Psoas muscle (tissue), 8 donors: ENCODE measurements at places on chromosomes 7 and 10. TPM values are rescaled to one million over a fixed set of nuclear protein-coding genes. Genes with fewer than 3 reads are reported as not detected.

GRCh38 chr10:6226216-6226615, 23.5 kb downstream of the PFKFB3 start:
- no peak for DNase-seq
- H3K27ac ChIP-seq, result no peak overlapping the region
- H3K4me3 ChIP-seq, result no peak overlapping the region
- H3K36me3 ChIP-seq, result peaks cover 100% of the 10 kb centered on the region

DNA sequence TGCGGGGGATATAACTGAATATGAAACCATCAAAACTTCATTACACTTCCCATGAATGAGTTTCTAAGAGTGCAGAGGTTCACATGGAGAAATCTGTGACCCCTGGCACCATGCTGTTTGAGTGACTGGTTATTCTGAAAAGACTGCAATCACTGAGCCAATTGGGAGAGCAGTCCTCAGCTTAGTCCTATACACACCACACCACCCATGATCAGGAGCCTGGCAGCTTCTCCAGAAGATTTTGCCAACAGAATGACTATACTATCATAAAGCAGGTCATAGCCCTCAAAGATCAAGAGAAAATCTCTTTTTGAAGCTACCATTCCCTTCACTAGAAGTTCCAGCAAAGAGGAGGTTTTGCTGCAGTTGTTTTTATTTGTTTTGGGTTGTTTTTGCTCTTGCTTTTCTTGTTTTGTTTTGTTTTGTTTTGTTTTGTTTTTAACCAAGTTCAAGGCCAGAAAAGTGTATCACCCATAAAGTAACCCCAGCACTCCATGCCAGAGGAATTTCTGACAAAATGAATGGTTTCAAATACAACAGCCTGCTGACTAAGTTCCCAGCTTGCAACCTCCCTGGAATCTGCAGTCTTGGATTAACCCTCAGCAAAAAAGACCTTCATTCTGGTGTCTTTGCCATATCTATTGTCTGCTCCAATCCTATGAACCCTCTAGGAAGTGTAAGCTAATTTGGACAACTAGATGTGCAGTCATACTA, 19.7 kb upstream of the HGF start:
- no peak overlapping the region for H3K4me3 ChIP-seq
- peaks cover 4% of the 10 kb centered on the region for H3K27me3 ChIP-seq
- H3K4me1 ChIP-seq, result no peaks in the 10 kb centered on the region
- H3K27ac ChIP-seq, result no peak overlapping the region
- no peaks in the 10 kb centered on the region for H3K36me3 ChIP-seq
- no peak for DNase-seq

The OR13A1 gene
- total RNA-seq, result not detected

The IL6 gene
- total RNA-seq, result 2.1 TPM

The ZNF282 gene
- total RNA-seq, result 15.3 TPM

- H3K4me3 ChIP-seq, result no peak overlapping the region
- no peaks in the 10 kb centered on the region for H3K4me1 ChIP-seq
Measured at GRCh38 chr10:52818019-52818418, 45.4 kb upstream of the MBL2 start.

DNA sequence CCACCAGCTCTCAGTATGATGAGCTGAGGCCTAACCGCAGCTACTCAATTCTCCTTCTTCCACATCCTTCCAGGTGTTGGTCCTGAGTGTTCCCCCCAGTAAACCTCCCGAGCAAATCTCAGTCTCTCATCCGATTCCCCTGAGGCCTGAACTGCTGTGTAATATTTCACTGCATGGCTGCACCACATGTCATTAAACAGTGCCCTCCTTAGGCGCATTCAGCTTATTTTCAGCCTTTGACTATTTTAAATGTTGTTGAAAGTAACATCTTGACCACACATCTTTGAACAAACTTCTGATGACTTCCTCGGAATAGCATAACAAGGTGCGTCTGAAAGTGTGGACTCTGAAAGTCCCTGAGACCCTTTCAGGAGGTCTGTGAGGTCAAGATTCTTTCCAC, 62.8 kb upstream of the NPS start:
- no peak for DNase-seq
- H3K4me3 ChIP-seq, result no peak overlapping the region
- H3K27ac ChIP-seq, result no peak overlapping the region

DNA sequence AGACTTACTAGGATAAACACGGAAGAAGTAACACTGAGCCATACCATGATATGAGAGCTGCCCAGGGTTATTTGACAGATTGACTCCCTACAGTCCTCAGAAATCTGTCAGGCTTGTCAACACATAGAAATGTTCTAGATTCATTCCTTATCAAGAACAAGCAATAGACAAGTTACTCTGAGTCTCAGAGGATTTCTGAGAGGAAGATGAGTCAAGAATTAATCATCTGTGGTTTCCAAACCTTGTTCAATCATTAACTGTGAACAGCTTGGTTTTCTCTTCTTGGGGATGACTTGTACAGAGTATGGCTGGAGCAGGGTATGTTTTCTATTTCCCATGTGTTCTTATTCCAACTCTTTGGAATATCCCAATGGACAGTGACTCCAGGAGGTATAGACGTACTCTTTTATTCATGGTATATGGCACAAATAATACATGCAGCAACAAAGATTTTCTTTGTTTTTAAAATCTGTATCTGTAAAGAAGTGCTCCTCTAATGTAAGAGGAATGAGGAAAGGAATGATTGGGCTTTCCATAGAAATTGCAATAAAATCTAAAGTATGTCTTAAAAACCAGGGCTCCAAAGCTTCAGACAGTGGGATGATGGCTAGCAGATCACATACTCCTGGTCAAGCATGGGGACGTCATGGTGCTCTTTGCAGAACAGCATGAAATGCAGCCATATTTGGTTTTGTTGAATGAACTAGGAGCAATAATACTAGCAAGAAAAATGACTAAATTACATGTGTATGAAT, 11.9 kb upstream of the SFR1 start:
- no peak overlapping the region for H3K27ac ChIP-seq
- no peak for DNase-seq
- no peaks in the 10 kb centered on the region for H3K27me3 ChIP-seq
- no peak overlapping the region for H3K4me3 ChIP-seq
- H3K36me3 ChIP-seq, result no peaks in the 10 kb centered on the region

- peak overlapping the region; percentile 57 for H3K4me3 ChIP-seq
- peak overlapping the region; percentile 63 for H3K27ac ChIP-seq
- no peaks in the 10 kb centered on the region for H3K36me3 ChIP-seq
- H3K27me3 ChIP-seq, result no peaks in the 10 kb centered on the region
Measured at GRCh38 chr10:112375721-112376395, 1.9 kb downstream of the ACSL5 start.

- no peak for DNase-seq
- peaks cover 26% of the 10 kb centered on the region for H3K4me1 ChIP-seq
- H3K27ac ChIP-seq, result no peak overlapping the region
- no peaks in the 10 kb centered on the region for H3K27me3 ChIP-seq
- peaks cover 13% of the 10 kb centered on the region for H3K36me3 ChIP-seq
Measured at GRCh38 chr7:90413185-90413528, 9.9 kb downstream of the CLDN12 start.

The SRRM3 gene
- 1.5 TPM for total RNA-seq

GRCh38 chr10:88783724-88784123, 18.8 kb upstream of the LIPM start:
- H3K4me3 ChIP-seq, result no peak overlapping the region
- DNase-seq, result no peak
- no peaks in the 10 kb centered on the region for H3K36me3 ChIP-seq
- H3K27me3 ChIP-seq, result no peaks in the 10 kb centered on the region

DNA sequence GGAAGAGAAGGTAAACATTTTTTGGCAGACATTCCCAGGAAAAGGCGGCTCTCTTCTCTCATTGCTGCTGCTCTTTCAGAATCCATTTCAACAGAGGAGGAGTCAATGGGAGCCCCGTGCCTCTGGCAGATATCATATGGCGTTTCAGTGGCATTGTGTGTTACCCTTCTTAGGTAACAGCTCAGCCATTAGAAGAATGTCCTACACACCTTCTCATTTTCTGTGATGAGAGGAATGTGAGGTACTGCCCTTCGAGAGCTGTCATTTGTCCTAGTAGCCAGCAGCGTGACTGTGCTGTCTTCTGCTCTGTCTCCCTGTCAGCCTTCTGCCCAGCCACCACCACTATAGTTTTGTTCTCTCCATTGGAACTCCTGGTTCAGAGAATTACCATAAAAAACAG, 102.4 kb downstream of the EGFR start:
- peak; percentile 30 for DNase-seq
- H3K27ac ChIP-seq, result peak overlapping the region; percentile 83
- H3K4me3 ChIP-seq, result peak overlapping the region; percentile 11
- H3K36me3 ChIP-seq, result no peaks in the 10 kb centered on the region

DNA sequence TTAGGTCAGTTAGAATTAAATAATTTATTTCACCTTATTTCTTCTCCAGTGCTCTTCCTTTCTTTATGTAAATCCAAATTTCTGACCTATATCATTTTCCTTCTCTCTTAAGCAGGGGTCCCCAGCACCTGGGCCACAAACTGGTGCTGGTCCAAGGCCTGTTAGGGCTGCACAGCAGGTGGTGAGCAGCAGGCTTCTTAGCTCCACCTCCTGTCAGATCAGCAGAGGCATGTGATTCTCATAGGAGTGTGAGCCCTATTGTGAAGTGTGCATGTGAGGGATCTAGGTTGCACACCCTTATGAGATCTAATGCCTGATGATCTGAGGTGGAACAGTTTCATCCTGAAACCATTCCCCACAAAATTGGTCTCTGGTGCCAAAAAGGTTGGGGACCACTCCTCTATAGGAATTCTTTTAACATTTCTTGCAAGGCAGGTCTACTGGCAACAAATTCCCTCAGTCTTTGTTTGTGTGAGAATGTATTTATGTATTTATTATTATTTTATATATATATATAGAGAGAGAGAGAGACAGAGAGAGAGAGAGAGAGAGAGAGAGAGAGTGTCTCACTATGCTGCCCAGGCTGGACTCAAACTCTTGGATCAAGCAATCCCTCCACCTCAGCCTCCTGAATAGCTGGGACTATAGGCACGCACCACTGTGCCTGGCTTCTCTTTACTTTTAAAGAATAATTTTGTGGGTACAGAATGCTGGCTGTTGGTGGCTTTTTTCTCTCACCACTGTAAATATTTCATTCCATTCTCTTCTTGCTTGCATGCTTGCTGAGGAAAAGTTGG, 4.3 kb upstream of the ABCC2 start:
- H3K4me3 ChIP-seq, result no peak overlapping the region
- H3K27ac ChIP-seq, result no peak overlapping the region
- H3K4me1 ChIP-seq, result peaks cover 12% of the 10 kb centered on the region
- no peaks in the 10 kb centered on the region for H3K36me3 ChIP-seq

The HOXA10 gene
- total RNA-seq, result 19.2 TPM

The CFAP70 gene
- 0.38 TPM for total RNA-seq

GRCh38 chr7:95246831-95247370, 77.4 kb downstream of the PON1 start:
- H3K27me3 ChIP-seq, result no peaks in the 10 kb centered on the region
- H3K4me3 ChIP-seq, result no peak overlapping the region
- DNase-seq, result no peak
- no peaks in the 10 kb centered on the region for H3K4me1 ChIP-seq
- peaks cover 11% of the 10 kb centered on the region for H3K36me3 ChIP-seq
- no peak overlapping the region for H3K27ac ChIP-seq

The ACSM6 gene
- not detected for total RNA-seq

- no peak for DNase-seq
- no peaks in the 10 kb centered on the region for H3K27me3 ChIP-seq
- no peaks in the 10 kb centered on the region for H3K36me3 ChIP-seq
- H3K27ac ChIP-seq, result no peak overlapping the region
- no peaks in the 10 kb centered on the region for H3K4me1 ChIP-seq
Measured at GRCh38 chr7:68185631-68186456, 1189.2 kb downstream of the TYW1 start.
